NCI-H69 (cell line): ENCODE measurements at places on chromosomes 16 and 17.
A peak's percentile ranks its signal among the peaks of the same experiment; 100 is the strongest.

GRCh38 chr17:2087597-2088211, 32.8 kb downstream of the HIC1 start:
- DNase-seq, result no peak

- DNase-seq, result no peak
Measured at GRCh38 chr16:86718118-86718517, 139.8 kb downstream of the FOXL1 start.

- no peak for DNase-seq
Measured at GRCh38 chr17:79657861-79658810, 47.3 kb upstream of the RBFOX3 start.

GRCh38 chr17:80320496-80320895, 59.8 kb downstream of the RNF213 start:
- no peak for DNase-seq

DNA sequence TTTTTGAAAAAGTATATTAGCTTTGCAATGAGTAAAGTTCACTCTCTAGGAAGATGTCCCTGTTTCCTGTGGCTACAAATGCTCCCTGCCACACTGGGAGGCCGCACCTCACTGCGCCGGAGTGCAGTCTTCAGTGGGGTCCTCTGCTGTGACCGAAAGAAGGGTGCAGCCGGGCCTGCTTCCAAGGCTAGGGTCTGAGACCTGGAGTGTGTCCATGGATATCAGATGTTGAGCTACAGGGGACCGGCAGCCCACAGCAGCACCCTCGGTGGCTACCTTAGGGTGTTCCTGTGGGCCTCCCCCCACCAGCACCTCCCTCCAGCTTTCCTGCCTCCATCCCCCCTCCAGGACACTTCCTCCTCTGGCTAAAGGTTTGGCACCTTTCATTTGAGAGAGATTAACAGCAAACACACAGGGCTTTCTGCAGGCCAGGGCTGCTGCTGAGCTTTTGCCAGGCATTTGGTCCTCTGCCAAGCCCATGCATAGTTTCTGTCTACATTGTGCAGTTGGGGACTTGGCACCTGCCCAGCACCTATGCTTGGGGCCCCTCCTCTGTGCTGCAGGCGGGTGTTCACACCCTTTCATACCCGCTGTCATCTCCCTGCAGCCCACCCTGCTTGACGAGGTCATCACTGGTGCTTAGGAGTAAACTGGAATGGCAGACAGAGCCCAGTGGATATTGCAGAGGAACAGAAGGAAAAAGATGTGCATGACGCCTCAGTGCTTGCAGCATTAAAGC, 33.8 kb upstream of the CRISPLD2 start:
- peak; percentile 95 for DNase-seq

- no peak for DNase-seq
Measured at GRCh38 chr17:19724501-19725420, 8.4 kb upstream of the SLC47A2 start.

DNA sequence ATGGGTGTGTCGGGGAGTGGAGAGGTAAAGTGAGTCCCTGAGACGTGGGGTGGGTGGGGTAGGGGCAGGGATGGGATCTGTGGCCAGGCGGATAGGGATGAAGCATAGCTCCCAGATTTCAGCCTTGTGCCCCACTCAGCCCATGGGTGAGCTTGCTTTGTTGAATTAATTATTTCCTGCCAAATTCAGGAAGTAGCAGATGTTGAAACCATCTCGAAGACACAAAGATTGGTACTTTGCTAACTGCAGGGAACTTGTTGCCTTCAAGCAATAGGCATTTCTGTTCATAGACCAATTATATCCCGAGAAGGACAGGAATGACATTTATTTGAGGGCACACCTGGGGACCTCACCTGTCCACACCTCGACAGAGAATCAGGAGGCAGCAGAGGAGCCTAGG, 11.0 kb upstream of the C16orf74 start:
- DNase-seq, result no peak

GRCh38 chr16:56408379-56409098, 16.8 kb downstream of the AMFR start:
- no peak for DNase-seq

- DNase-seq, result no peak
Measured at GRCh38 chr17:39364236-39365025, 37.0 kb downstream of the FBXL20 start.

DNA sequence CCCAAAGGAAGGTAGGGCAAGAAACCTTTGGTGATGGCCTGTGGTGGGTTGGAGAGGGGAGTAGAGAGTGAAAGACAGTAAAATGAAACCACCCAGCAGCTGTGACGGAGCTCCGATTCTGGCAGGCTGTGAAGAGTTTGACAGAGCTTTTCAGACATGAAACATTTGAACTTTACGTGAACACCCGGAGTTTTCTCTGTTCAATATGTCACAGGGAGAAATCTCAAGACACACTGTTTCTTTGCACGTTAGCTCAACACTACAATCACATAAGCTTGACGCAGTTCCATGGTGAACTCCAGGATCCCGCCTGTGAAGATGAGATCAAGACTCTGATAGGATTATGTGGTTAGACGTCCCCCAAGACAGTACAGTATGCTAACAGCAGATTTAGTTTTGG, 79.6 kb upstream of the CDH11 start:
- DNase-seq, result no peak

- DNase-seq, result no peak
Measured at GRCh38 chr17:10278218-10278617, 79.8 kb upstream of the GAS7 start.

DNA sequence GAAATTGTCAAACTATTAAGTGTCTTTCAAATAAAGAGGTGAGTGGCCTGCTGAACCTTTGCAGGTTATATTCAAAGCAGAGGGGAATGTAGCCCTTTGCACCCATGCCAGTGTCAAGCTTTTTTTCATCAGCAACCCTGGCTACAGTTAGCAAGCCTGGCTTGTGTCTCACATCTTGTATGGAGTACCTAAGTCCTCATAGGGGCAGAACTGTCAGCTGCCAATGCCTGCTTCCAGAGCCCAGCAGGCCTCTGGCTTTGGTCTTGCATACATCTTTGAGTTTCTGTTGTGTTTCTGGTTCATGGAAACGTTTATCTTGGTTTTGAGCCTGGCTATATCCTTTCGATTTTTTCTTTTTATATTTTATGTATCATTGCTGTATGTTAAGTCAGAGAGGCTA, 26.8 kb downstream of the REXO5 start:
- DNase-seq, result no peak

DNA sequence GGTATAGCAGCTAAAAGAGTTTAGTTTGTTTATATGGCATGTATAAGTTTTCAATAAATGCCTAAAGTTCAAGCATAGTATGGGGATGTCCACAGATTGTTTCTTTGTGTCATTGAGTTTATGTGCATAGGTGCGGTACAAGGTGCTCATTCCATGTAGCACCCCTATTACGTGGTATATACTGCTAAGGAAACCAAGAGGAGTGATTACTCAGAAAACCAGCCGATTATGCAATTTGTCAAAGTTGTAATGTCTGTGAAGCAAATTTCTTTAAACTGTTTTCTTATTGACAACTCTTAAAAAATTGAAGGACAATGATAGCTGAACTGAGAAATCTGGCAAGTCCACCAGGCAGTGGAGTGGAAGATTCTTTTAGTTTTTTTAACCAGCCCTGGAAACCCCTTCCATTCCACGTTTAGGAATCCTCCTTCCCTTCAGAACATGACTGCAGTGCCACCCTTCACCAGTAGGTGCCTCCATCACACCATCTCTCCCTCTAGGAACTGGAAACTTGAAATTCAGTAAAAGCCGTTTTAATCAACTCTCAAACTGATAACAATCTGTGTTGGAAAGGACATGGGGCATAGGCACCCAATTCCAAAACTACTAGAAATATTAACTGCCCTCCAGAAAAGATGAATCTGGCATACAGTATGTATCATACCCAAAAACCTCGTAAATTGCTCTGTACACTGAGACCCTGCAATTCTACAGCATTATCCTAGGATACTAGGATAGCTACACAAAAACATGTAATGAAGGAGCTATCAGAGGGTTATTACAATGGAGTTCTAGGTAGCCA, 43.5 kb downstream of the REXO5 start:
- DNase-seq, result peak; percentile 59

GRCh38 chr16:749010-749409, 8.2 kb upstream of the CIAO3 start:
- no peak for DNase-seq

DNA sequence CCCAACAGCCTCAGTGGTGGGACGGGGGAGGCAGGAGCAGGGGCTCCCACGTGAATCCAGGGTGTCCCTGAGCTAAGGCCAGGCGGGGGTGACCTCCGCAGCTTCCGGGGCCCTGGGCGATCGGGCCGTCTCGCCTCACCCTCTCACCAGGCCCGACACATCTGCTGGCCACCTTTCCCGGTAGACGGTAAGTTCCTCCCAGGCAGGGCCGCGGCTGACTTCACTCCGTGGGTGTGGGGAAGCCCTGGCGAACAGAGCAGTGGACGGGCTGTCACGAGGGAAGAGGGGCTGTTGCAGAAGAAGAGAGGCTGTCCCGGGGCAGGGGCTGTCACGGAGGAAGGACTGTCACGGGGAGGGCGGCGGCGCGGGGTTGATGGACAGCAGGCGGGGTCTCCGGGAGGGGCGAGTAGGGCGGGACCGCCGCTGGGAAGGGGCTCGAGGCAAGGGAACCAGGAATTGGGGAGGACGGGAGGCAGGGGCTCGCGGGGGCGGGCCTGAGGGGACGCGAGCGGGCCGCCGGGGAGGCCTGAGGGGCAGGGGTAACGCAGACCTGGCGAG, 498 bp downstream of the PKMYT1 start:
- peak; percentile 67 for DNase-seq

GRCh38 chr16:14087590-14088154, 16.6 kb downstream of the MRTFB start:
- no peak for DNase-seq

DNA sequence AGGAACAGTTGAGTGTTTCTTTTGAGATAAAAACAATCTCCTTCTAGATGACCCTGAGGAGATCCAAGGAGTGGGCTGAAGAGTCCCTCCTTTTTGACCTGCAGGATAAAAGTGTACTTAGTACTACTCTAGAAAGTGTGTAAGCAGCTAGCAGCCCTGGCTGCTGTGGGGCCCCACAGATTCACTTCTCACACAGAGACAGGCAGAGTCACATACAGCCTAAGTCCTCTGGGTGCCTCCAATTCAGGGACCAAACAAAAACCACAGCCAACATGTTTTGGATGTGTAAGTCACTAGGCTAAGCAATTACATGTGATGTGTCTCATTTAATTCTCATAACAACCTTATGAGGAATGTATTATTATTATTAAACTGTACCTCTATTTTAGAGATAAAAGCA, 97.1 kb downstream of the TMEM100 start:
- no peak for DNase-seq

GRCh38 chr16:73549984-73550631, 502.2 kb upstream of the ZFHX3 start:
- no peak for DNase-seq

GRCh38 chr17:7026471-7027115, 3.7 kb downstream of the BCL6B start:
- DNase-seq, result no peak

GRCh38 chr17:55852734-55853133, 101.9 kb downstream of the PCTP start:
- peak; percentile 49 for DNase-seq

DNA sequence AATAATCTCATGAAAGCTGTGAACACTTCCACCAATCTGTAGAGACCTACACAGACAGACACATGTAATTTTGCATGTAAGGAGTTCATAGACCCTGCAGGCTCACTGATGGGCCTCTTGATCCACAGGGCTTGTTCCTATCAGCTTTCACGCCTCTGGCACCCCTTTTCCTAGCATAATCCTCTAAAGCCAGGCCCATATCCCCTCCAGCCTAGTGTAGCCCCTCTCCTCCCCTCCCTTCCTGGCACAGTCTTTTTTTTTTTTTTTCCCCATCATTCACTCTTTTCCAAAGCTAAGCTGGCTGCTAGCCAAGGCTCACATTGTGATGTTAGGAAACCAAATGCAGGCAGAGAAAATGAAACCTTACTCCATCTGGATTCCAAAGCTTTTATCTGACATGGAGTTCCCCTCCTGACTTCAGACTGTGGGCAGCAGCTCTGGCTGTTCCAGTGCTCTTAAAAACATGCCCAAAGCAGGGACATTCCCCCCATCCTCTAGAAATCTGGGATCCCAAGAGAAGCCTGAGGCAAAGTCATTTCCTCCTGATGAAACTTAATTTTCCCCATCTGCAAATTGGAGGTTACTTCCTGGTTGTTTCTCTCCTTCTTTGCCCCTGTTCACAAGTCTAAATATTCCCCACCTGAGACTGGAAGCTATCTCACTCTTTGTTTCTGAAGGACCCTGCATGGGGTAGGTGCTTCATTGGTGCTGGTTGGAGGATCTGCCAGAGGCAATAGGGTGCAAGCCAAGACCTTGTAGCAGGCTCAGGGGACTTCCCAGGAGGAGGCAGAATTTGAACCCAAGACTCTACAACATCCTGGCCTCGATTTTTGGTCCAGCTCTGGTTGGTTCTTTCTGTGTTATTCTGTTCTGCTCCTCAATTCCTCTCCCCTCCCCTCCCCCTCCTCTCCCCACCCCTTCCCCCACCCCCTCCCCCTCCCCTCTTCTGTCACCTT, 9.9 kb upstream of the CCL5 start:
- peak; percentile 83 for DNase-seq

GRCh38 chr17:46182961-46183360, 10.3 kb downstream of the KANSL1 start:
- no peak for DNase-seq

GRCh38 chr16:79734721-79735120, 134.2 kb upstream of the MAF start:
- DNase-seq, result no peak

DNA sequence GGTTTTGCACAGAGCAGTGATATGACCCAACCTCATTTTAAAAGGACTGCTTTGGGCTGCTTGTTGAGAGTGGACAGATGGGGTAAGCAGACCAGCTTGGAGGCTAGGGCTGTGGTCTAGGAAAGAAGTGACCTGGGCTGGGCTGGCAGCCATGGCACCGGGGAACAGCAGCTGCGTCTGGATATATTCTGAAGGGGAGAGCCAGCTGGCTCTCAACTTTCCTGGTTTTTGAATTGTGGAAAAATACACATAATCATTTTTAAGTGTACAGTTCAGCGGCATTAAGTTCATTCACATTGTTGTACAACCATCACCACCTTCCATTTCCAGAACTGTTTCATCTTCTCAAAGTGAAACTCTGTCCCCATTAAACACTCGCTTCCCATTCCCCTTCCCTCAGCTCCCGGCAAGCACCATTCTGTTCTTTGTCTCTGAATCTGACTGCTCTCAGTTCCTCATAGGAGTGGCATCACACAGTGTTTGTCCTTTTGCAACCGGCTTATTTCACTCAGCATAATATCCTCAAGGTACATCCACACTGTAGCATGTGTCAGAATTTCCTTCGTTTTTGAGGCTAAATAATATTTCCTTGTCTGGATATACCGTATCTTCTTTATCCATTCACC, 113.2 kb downstream of the SPECC1 start:
- DNase-seq, result no peak

- DNase-seq, result peak; percentile 44
Measured at GRCh38 chr17:2580151-2580550, 13.3 kb upstream of the PAFAH1B1 start.
